Skeletal muscle cell (primary cell): ENCODE measurements at places on chromosomes 1 and 21.
A peak's percentile ranks its signal among the peaks of the same experiment; 100 is the strongest.

GRCh38 chr1:240343966-240344365 is 252.3 kb downstream of the FMN2 start:
- no peak for DNase-seq

- peak; percentile 4 for DNase-seq
Observed at GRCh38 chr1:241857131-241857530, 9.1 kb downstream of the EXO1 start.

DNA sequence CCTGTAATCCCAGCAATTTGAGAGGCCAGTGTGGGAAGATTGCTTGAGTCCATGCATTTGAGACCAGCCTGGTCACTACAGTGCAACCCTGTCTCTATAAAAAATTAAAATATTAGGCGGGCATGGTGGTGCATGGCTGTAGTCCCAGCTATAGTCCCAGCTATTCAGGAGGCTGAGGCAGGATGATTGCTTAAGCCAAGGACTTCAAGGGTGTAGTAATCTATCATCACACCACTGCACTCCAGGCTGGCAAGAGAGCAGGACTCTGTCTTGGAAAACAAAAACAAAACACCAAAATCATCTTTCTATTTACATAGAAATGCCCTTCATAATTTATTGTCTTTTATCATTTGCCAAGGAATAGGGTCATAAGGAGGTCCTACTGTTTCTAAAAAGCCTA is 1274.1 kb upstream of the NCAM2 start:
- DNase-seq = no peak

GRCh38 chr1:236002572-236002971 is 62.3 kb downstream of the NID1 start:
- no peak for DNase-seq

DNA sequence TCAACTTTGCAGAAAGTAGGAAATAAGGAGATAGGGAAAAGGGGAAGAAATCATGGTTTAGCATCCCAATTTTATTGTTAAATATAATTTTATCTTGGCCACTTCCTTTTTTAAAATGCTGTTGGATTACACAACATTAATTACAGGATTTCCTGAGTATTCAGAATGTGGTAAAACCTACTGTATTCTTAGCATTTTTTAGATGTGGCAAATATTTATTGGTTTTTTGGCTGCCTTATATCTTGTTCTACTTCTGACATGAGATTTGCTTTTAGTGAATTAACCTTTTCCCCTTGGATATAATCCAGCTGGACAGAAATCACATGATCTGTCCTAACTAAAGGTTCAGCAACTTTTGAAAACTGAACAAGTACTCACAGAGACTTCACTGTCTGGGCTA is 104.9 kb downstream of the PTGS2 start:
- no peak for DNase-seq

GRCh38 chr1:198764748-198765147 is 125.9 kb downstream of the PTPRC start:
- DNase-seq = no peak

DNA sequence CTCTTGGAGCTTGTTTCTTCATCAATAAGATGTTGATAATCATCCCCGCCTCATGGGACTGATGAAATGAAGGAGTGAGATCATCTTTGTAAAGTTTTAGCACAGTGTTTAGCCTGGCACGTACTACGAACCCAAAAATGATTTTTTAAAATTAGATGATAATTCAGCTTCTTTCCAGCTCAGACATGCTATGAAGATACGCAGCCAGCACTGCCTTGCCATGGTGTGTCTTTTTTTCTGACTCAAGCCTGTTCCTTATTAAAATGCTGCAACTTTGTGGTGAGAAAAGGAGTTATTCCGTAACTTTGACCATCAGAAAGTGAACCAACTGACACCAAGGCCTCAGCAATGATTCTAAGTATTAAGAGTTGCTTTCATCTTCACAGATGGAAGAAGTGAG is 269.0 kb downstream of the LTN1 start:
- DNase-seq = no peak

DNA sequence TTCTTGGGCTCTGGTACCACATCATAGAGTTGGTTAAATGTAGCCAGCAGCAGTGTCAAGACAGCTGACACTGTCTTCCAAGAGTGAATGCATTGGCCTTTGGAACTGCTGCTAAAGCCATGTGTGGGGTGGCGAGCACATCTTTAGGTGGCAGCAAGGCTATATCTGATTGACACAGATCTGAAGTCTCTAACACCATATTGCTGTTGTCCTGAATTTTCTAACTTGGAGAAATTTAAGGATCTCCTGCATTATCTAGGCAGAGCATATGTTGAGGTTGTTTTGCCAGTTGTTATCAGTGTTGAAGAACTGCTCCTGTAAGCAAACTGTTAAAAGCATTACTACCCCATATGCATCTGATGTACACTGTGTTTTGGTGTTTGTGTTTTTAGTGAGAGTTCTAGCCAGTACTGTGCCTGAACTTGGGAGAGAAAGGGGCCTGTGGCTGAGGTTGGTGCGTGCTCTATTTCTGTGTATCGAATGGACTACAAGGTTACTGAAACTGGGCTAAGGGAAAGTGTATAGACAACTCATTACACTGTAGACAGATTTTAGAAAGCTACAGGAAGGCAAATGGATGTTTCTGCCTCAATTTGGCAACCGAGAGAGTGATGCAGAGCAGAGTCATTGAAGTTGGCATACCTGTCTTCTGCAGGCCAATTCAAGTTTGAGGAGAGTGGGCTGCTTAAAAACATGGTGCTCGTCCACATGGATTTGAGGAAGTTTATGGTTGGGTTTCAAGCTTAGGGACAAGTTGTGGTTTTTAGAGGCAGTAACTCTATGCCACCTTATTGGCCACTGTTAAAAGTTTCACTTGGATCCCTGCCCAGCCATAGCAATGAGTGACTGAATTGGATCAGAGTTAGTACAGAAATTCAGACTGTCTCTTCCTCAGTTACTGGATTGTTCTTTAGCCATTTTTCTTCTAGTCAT is 16.9 kb downstream of the DYRK3 start:
- DNase-seq = no peak

- DNase-seq = no peak
Observed at GRCh38 chr21:40595806-40596205, 251.2 kb downstream of the DSCAM start.

GRCh38 chr1:155007251-155007828 is 4.7 kb downstream of the ZBTB7B start:
- no peak for DNase-seq

DNA sequence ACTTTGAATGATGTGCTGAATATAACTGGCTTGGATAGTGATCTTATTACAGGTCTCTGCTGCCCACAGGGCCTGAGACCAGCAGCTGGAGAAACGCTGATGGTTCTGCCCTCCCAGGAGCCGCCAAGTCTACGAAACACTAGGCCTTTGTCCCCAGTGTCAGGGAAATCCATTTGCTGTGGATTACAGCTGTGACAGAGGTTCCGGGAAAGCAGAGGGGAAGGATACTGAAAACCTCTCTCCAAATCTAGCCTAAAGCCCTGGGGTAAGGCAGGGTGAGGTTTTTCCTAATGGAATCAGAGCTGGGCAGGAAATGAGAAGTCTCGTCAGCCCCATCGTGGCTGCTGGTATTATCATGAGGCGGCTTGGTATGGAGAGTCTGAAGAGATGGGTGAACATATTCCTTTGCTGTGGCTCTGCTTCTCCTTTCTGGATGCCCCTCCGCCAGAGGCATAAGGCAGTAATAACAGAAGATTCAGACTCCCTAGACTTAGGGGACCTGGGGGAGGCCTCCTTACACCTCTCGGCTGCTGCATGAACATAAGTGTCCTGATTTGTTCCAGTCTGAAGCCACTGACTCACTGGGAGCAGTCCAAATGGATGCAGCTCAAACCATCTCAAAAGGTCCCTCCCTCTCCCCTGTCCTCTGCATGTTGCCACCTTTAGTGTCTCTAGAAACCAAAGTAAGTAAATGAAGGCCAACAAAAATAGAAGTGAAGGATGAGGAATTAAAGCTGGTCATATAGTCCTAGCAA is 48.1 kb downstream of the PHC2 start:
- DNase-seq = no peak

GRCh38 chr1:48943393-48943792 is 166.7 kb upstream of the BEND5 start:
- DNase-seq = peak; percentile 76

DNA sequence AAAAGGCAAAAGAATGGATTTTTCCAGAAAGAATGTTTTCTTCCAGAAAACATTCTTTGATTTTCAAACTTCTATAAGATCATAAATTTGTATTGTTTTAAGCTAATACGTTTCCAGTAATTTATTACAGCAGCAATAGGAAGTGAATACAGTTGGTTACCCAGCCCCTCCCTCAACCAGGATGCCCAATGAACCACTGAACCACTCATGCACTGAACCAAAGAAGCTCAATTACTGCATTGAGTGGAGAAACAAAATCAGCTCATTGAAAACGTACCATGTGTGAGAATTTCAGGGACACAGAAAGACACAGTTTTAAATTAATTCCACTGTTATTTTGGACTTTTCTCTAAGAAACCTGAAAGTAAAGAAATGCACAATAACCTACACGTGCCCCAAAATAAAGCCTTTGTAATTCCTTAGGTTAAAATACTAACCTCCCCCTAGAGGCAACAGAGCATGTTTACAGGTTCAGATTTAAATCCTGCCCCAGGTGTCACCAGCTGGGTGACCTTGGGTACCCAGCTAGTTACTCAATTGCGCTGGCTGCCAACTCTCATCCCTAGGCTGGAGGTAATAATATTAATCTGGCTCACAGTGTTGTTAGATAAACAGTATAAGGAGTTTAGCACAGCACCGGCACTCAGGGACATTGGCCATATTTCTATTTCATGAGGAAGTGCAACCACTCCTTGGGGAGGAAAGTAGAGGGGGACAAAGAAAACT is 111.7 kb downstream of the NMNAT2 start:
- no peak for DNase-seq

DNA sequence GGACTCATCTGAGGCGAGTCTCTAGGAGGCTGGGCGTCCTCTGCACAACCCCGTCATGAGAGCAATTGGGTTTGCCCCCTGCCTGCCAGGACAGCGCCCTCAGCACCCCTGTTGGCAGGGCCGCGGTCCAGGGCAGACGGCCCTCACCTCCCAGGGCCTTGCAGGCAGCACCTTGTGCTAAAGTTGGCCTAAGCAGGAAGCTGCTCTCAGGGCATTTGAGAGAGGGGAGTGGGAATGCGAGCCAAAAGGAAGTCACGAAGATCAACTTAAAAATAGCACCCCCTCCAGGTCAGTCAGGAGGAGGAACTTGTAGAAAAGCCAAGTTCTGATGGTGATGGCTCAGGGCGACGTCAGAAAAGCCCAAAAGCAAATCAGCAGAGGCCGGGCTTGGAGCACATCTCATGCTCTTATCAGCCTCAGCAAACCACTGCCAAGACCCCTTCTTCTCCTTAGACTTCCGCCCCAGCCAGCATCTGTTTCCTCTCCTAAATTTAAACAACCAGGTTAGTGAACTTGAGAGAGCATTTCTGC is 12.6 kb upstream of the ADORA3 start:
- DNase-seq = no peak

DNA sequence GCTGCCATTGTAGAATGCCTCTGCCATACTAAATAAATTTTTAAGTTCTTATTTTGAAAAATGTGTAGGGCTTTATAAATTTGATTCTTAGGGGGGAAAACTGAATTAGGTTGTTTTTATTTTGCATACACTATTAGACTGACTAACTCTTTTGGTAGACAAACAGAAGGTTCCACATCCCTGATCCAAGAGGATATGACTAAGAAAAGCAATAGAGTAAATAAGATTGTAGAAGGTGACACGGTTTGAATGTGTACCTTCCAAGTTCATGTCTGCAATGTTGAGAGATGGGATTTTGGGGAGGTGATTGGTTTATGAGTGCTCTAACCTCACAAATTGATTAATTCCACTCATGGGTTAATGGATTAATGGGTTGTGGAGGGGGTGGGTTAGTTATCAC is 127.9 kb downstream of the GLUL start:
- DNase-seq = no peak

DNA sequence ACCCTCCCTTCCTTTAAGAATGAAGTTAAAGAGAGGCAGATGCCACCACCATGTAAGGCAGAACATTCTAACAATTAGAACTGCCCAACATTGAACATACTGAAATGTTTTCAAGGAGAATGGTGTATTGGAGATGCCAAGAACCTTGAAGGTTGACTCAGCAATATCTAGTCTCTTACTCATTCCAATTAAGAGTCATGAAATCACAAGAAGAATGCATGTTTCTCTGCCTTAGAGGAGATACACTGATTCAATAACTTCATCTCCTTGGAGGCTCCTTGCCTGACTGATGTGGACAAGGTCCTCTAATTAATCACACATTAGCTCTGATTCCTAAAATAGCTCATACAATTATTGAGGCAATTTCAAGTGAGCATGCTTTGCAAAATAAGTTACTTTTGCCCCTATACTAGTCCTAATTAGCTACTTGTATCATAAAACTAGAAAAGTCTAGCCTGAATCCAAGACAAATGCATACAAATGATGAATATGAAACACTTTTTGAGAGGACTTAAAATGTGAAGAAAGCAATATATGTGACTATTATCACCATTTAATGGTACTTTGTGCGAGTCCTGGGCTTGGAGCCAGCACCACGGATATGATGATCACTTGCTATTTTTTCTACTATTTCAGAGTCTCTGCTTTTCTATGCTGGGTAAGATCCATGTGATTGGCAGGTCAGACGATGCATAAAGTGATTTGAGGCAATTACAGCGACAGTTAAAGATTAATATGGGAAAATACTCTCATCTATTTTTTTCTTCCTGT is 114.5 kb downstream of the DSCAM start:
- peak; percentile 3 for DNase-seq

GRCh38 chr1:17521946-17522612 is 17.4 kb upstream of the ARHGEF10L start:
- no peak for DNase-seq

GRCh38 chr1:246043556-246043955 is 463.5 kb downstream of the SMYD3 start:
- DNase-seq = no peak

DNA sequence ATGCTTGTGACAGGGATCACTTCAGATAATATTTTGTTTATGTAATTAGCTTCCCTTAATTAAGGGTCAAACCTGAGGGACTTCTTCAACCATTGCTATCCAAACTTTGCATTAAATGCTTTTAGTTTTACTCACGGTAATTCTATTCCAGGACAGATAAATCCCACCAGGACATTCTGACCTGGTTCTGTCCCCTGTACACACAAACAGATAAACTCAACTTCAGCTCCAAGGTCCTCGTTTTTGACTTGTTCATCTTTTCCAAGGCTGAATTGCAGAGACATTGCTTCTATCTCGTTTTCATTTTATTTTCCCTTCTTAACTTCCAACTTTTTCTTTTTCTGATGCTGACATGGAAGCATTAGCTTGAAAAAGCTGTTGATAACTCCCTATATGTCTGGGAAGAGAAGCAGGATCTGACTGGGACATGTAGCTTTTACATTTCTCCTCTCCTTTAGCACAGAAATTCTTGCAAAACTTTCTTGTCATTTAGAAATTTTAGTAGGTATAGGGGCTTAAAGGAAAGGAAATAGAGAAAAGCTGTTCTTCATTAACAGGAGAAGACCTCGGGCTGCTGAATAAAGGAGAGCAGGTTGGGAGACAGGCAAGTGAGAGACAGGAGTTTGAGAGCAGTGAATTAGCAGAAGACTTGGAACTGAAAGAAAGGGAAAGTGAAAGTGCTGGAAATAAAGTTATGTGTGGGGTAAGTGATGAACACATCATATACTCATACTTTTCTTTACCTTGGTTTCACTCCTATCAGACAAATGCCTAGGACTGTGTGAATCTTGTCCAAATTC is 231.7 kb upstream of the B3GALT2 start:
- no peak for DNase-seq
